Fibroblast of the conjunctiva (primary cell): ENCODE measurements at places on chromosomes 7 and 10.
A peak's percentile ranks its signal among the peaks of the same experiment; 100 is the strongest.

DNA sequence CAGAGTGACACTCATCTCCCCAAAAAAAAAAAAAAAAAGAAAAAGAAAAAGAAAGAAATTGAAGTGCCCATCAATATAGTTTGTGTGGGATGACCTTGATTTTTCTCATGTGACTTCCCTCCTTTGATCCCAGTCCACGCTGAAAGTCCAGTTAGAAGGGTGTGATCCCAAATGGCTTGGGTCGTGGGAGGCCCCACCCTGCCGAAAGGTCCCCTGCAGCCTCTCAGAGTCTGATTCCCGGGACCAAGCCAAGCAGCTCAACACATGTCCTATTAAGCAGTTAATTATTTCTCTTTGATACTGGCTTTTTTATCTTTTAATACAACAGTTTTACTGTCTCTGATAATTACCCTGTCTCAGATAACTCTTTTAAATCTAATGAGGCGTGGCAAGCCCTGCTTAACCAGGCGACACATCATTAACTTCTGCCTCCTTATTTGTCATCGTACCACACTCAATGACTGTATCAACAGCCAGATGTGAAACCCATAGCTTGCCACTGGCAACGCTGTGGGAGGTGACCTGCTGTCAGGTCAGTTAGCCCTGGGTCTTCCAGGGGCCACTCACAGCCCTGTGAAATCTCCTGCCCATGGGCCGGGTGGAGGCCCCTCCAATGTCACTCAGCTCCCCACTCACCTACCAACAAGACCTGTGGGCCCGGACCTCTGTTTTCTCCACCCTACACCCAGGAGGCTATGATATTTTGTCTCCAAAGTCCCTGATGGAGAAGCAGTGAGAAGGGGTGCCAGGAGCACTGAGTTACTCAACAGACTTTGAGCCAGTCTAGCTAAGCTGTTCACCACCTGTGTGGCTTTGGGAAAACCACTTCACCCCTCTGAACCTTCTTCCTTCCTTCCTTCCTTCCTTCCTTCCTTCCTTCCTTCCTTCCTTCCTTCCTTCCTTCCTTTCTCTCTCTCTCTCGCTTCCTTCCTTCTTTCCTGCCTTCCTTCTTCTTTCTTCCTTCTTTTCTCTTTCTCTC is 110.0 kb upstream of the SFMBT2 start:
- DNase-seq = no peak

DNA sequence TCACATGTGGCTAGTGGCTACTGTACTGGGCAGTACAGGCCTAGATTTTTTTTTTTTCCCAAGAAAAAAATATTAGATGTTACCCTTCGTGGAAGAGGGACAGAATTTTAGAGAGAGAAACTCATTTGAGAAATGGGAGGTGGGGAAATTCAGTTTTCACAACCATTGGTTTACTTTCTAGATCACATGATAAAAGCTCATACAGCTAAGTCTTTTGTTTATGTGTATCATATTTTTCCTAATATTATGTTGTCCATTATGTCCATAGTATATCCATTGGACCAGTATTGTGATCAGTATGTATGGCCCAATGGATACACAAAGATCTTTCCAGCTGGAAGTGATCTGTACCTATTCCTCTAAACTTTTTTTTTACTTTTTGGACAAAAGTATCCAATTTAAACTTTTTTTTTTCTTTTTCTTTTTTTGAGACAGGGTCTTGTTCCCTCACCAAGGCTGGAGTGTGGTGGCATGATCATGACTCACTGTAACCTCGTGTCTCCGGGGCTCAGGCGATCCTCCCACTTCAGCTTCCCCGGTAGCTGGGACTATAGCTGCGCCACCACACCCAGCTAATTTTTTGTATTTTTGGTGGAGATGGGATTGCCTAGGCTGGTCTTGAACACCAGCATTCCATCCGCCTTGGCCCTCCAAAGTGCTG is 4.1 kb downstream of the CALU start:
- no peak for DNase-seq

DNA sequence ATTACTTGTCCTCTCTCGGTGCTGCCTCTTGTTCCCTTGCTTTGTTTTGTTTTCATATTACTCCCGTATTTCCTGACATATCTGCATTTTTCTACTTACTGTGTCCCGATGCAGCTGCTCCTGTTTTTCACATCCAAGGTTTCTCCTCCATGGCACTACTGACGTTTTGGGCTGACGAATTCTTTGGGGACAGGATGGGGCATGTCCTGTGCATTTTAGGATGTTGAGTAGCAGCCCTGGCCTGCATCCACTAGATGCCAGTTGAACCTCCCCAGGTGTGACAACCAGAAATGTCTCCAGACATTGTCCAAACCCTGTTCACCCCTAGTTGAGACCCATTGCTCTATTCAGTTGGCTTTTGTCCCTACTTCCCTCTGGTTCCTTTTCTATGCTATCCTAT is 12.4 kb downstream of the ZNF789 start:
- no peak for DNase-seq

- peak; percentile 28 for DNase-seq
Observed at GRCh38 chr7:119935418-119936025, 337.5 kb upstream of the KCND2 start.

DNA sequence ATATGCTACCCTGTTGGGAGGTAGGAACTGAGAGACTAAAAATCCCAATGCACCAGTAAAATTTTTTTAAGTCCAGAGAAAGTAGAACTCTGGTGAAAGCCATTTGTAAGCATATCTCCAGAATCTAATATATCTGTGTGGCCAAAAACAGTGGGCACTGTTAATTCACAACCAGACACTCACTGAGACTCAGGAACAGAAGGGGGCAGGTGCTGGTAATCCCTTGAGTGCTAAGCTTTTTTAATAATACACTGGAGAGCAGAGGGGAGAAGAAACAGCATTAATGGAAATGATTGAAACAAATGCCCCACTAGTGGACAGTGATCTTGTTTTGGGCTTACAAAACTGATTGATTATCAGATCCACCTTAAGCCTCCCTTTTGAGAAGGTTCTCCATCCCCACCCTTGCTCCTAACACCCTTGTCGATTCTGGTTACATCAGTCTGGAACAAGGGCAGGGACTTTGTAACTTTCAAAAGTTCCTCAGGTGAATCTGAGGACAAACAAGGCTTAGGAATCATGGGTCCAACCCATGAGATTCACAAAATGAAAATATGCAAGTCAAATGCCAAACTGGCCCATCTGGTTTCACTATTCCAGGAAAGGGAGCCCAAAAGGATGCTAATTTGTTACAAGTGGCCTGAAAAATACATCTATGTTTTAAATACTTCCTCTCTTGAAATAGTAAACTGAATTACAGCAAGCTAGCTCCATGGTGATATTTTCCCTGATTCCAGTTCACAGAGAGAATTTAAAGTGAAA is 29.7 kb downstream of the PLXNA4 start:
- no peak for DNase-seq

DNA sequence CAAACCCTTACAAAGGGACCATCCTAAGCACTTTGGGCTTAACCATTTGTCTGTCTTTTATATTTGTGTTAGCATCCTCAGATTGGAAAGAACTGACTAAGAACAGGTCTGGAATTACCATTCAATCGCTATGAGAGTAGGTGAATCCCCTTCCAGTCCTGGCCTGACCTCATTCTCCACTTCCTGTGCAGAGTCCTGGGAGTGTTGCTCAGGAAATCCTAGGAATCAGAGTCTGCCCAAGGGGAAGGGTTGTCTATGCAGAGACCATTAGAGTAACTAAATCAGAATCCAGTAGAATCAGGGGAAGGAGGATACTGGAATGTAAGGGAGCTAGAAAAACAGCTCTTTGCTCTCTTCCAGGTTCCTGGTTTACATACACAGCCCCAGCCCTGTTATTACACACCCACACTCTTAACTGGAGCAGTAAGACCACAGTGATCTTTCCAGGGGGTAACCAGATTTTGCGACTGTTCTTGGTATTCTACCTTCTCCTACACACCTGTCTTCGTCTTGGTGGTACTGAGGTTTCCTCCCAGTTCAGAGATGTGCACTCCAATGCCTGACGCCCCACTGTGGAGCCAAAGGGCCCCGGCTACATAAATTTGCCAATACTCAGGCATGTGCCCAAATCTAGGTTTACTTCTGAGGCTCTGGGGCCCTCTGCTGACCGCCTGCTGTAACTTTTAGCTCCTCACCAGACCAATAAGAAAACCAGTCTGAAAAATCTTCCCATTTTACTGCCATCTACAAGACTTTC is 103.7 kb downstream of the RNF216 start:
- peak; percentile 70 for DNase-seq

GRCh38 chr10:75234017-75234682 is 1.6 kb downstream of the COMTD1 start:
- DNase-seq = peak; percentile 77

DNA sequence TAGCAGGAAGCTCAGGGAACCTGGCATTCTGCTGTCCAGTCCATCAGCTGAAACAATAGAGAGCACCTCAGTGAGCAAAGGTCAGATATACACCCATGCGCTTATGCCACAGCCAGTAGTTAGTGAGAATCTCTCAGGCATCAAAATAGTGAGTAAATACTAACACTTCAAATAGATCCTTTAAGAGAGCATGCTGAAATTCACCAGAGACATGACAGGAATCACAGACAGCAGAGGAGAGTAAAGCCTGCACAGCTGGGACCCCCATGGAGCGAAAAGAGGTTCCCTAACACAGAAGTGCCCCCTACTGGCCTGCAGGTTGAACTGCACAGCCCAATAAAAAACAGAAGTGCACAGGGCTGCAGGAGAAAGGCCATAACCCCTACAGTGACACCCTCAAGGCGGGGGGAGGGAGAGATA is 57.6 kb upstream of the ANTXRL start:
- DNase-seq = no peak

- no peak for DNase-seq
Observed at GRCh38 chr7:151470711-151471110, 30.8 kb upstream of the CRYGN start.

GRCh38 chr10:58152673-58153263 is 114.9 kb downstream of the IPMK start:
- peak; percentile 39 for DNase-seq

GRCh38 chr10:59880971-59881510 is 25.3 kb downstream of the CCDC6 start:
- no peak for DNase-seq

DNA sequence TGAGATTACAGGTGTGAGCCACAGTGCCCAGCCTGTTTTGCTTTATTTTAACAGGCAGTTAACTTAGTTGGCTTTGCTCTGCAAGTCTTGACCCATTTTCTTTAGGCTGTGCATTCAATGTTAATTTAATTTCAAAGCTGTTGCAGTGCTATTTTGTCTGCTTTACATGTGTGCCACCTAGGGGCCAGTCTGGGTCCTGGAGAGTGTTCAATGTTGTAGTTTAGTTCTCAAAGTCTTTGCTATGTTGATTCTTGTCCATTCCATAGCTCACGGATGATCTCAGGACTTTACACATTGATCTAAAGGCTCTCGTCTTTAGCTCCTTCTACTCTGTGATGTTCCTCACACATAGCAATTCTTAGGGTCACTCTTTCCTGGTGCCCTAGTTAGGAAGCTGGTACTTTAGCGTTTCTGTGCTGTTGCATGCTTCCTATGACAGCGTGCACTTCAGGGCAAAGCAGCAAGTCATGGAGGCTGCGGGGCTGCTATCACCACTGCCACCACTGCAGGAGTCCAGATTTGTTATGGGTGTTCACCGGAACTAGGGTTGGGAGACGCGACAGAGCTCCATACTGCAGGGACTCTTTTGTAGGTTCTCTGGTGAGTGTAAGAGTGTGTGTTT is 16.4 kb upstream of the ABCA13 start:
- DNase-seq = no peak

DNA sequence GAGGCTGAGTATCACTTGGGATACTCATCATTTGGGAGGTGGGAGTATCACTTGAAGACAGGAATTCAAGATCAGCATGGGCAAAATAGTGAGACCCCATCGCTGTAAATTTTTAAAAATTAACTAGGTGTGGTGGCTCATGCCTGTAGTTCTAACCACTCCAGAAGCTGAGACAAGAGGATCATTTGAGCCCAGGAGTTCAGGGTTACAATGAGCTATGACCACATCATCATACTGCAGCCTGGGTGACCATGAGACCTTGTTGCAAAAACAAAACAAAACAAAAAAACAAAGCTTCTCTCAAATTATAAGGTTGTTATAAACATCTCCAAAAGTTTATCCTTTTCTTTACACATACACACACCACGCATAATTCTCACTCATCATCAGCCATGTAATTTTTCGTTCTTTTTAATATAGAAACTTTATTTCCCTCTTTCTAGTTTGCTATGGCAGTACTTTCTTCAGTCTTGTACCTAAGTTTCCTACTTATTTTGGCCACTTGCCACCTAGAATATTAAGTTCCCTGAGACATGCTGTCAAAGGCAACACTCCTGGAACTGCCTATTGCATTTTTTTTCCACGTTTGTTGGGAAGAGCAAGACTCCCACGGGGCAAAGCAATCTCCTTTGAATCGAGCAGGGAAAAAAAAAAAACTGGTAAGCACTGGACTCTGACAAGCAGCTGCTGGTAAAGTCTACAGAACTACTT is 37.1 kb downstream of the SKIDA1 start:
- DNase-seq = no peak

- no peak for DNase-seq
Observed at GRCh38 chr10:103722632-103723031, 132.7 kb downstream of the SH3PXD2A start.

DNA sequence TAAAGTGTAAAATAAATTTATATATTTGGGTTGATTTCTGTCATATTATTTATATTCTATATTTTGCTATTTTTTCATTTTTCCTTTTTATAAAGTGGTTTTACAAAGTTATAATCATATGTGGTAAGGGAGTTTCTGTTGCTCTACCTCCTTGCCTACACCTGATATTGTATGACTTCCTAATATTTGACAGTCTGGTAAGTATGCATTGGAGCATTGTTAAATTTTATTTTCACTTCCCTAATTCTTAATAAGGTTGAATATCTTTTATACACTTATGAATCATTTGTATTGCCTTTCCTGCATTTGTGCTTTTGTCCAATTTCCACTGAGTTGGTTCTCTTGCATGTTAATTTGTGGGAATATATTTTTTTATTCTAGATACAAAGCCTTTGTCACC is 492.4 kb downstream of the GRID1 start:
- no peak for DNase-seq

GRCh38 chr10:58518775-58519174 is 6.1 kb downstream of the BICC1 start:
- DNase-seq = no peak

DNA sequence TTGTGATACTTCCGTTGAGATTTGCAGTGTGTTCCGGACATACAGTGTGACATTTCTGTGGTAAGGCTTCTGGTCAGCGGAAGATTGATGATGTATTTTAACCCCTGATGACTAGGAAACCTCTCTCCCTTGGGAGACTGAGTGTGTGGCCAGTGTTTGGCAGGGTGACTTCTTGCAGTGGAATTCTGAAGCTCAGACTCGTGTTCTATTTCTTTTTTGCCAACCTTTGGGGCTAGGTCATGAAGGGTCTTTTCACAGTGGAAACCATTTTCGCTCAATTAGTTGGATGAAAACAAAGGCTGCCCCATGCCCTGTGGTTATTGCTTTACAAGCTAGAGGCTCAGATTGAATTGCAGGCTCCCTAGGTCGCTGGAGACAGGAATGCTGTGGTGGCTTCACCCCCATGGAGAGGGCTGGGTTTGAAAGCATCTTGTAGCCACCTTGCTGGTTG is 288.9 kb downstream of the BBS9 start:
- DNase-seq = no peak

DNA sequence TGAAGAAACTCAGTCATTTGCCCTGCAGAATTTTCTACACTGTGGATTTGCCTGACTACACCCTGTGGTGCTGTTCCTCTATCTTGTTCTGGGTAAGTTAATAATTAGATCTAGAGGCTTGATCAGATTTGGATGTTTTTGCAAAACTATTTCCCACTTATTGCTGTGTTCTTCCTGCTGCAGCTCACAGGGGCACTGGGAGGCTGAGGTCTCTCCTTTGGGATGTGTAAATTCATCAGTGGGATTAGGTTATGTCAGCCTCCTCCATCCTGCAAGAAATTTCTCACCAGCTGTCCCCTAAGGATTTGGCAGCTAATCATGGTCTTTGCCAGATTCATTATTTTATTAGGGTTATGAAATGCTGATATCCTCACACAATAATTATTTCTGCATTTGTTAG is 148.1 kb upstream of the ZNF32 start:
- no peak for DNase-seq
